ENCODE measurements at places on chromosomes 7 and 10. TPM values are rescaled to one million over a fixed set of nuclear protein-coding genes. Genes with fewer than 3 reads are reported as not detected.

ATOH7 gene
- not detected for total RNA-seq

- peak; percentile 69 for DNase-seq
These were observed 247.9 kb upstream of the PTN start for GRCh38 chr7:137591421-137591837.

TEX47 gene
- not detected for total RNA-seq

DNA sequence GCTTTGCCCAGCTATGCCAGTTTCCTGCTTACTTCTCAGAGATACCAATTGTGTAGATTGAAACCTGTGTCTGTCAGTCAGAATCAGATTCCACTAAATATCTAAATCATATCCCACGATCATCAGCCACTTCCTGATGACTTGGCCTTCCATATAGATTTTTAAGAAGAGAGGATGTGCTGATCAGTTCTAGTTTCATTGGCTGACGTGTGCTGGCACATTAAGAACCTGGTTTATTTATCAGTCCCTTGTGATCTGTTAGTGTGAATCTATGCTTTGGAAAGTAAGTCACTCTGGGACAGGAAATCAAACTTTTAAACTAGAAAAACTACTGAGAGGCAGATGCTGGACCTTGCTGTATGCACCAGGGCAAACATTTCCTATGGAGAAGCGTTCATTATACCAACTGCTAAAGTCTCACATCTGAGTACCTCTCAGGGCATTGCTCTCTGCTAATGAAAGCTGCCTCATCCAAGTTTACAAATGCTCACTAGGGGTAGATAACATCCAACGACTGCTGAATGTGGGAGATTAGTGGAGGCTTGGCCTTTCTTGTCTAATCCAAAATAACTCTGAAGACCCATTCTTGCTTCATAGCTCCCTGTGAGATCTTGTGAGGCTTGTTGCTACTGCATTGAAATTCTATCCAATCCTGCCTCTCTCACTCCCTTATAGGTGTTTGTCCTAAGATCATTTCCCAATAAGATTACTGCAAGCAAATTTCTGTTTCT is 109.1 kb downstream of the ARL4A start:
- DNase-seq: no peak

DNA sequence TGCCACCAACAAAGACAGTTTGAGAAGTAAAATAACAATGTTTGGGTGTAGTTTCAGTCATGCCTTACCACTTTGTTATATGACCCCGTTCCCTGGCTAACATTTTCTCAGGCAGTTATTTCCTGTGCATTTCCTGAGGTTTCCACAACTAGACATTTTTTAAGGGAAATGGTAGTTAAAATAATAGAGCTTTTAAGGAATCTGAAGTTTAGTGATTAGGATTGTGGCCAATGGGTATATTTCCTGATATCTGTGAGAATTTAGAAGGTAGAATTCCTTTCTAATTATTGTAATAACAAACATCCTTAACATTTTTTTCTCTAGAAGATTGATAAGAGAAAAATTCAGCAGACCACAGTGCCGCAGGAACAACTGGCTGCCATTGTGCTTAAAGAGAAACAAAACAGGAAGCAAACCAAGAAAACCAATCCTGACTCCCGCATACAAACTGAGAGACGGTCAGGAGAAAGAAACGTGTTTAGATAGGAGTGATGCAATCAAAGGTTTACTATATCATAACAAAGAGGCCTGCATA is 193.6 kb downstream of the MBL2 start:
- DNase-seq: peak; percentile 81

LIPJ gene
- 0.09 TPM for total RNA-seq

ACSM6 gene
- total RNA-seq: not detected

CCDC3 gene
- total RNA-seq: 3.9 TPM

AKR1C2 gene
- 376 TPM for total RNA-seq

GRCh38 chr7:119413314-119413805 is 859.6 kb upstream of the KCND2 start:
- DNase-seq: no peak

DNA sequence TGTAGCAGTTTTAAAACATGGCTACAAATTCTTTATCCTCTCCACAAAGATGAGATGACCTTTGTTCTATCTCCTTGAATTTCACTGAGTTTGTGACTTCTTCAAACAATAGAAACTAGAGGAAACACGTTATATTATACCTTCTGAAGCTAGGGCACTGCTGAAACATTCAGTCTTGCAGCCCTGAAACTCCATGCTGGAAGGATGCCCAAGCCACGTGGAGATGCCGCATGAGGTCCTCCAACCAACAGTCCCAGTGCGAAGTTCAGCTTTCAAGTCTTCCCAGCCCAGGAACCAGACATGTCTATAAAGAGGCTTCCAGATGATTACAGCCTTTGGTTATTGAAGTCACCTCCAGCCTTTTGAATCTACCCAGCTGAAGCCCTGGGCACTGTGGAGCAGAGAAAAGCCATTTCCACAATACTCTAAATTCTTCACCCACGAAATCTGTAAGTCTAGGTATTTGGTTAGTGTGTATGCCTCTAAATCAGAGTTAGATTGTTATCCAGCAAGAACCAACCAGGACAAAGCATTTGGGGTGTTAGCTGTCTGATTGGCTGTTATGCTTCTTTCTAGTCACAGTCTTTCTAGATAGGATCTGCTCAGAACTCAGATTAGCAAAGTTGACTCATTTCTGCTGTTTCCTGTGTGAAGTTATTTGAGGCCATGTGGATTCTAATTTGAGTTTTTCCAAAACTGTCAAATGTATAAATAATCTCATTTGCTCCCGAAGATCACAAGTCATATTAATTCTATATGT is 186.5 kb upstream of the TMEM72 start:
- peak; percentile 82 for DNase-seq

DNA sequence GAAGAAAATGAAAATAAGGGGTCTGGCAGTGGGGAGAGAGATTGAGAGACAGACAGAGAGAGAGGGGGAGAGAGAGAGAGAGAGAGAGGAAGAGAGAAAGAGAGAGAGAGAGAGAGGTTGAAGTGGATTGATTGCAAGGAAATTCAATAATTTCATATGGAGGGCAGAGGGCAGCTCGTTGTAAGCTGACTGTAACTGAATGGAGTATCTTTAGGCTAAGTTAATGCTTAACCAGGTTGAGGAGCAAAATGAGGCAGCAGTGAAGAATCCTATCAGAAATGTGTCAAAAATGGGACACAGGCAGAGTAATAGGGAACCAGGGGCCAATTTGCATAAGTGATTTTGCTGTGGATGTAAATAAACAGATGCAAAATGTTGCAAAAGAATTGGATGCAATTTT is 21.0 kb downstream of the BLNK start:
- DNase-seq: no peak

DNA sequence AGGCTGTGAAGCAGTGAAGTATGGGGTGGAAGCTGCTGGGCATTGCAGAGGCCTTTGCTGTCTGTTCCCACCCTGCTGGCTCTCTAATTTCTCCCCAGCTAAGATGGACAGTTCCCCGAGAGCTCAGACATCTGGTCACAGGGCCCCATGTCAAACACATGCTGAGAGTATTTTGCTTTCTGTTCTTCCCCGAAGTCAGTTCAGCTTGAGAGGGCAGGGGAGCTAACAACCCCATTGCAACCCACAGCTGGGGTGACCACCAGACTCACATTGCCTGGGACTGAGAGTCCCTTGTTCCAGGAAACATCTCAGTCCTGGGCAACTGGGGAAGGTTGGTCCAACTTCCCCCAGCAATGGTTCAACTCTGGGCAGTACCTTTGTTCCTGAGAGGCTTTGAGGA is 52.8 kb downstream of the ABCA13 start:
- no peak for DNase-seq

FIS1 gene
- total RNA-seq: 90.5 TPM

DNA sequence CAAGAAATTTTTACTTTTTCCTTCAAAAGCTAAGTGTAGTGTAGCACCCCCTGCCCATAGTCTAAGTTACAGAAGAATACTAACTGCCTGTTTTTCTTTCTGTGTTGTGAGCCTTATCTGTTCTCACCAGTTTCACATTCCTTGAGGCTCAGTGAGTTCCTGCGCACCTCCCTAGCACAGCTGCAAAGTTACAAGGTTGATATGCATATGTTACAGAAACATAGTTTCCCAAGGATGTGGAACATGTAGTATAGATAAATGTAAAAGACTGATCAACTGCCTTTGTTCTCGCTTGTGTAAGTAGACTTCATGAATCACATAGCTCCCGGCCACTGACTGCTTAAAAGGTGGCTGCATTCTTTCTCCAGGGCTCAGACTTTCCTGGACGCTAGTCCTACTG is 6.7 kb upstream of the ZNF33B start:
- no peak for DNase-seq

GRCh38 chr7:44466300-44467216 is 23.9 kb downstream of the NUDCD3 start:
- peak; percentile 56 for DNase-seq

KIAA1217 gene
- total RNA-seq: 12.5 TPM

DNA sequence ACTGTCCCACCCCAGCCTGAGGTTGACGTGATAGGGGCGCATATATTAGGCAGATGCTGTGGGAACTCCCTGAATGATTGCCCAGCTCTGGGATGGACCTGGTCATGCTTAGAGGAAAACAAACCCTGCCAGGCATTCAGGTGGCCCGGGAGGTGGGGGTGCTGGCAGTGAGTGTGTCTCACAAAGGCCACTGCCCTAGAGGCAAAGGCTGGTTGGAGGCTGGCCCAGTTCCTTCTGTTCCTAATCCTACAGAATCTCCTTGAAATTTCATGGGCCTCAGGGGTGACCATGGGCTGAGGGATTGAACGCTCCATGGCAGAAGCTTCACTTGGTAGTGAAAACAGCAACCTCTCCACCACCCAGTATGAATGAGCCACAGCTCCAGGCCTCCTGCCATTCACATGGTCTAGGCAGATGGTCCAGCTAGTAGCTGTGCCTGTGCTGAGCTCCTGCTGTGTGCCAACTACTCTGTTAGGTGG is 25.6 kb downstream of the ADRA2A start:
- no peak for DNase-seq

DNA sequence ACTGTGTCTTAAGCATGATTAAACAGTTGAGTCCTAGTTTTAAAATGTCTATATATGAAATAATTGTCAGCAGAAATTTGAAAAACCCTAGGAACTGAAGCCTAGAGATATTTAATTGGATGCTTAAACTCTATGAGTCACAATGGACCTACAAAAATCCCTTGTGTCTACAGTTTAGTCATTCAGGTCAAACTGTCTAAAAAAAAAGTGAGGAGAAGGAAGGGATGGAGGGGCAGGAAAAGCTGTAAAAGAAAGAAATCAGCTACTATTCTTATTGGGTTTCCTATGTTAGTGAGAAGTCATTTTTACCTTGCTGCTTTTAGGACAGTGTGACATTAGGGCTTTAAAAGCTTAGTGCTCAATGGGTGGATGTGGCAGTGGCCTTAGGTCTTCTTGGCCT is 406.1 kb upstream of the FZD8 start:
- DNase-seq: peak; percentile 18

CPA4 gene
- total RNA-seq: 29.6 TPM

DNA sequence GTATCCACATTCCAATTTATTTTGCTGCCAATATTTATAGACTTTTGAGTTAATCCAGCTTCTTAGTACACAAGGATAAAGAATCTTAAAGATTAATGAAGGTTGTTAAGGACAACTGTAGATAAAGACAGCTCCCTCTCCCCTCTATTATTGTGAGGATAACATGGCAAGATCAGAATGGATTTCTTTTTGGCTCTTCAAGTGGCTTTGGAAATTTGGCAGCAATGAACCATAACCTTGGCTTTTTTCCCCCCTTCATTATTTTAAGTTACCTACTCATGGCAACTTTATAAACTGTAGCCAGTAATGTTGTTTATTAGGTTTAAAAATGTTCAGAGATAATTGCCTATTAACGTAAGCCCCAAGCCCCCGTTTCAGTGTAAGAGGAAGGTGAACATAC is 131.1 kb upstream of the SLC26A5 start:
- peak; percentile 9 for DNase-seq

DNA sequence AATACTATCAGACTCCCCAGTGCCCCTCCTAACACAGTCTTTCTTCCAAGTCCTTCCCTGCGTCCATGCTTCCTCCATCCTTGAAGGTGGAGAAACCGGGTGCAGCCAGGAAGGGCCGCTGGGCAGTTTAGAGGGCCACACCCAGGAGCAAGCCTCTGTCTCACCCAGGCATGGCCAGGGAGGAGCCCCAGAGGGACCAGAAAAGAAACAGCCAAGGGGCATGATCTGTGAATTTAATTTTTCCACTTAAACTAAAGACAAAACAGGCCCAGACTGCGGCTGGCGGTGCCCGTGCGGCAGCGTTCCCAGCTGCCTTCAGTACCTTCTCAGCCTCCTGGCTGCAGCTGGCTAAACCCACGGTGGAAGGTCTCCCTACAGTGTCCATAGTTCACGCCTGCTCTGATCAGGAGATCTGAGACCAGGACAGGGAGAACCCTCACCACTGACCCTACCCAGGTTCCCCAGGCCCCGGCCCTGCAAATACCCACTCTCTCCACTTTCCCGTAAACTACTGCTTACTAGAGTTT is 12.9 kb downstream of the UNCX start:
- no peak for DNase-seq

SORBS1 gene
- 0.74 TPM for total RNA-seq

DNA sequence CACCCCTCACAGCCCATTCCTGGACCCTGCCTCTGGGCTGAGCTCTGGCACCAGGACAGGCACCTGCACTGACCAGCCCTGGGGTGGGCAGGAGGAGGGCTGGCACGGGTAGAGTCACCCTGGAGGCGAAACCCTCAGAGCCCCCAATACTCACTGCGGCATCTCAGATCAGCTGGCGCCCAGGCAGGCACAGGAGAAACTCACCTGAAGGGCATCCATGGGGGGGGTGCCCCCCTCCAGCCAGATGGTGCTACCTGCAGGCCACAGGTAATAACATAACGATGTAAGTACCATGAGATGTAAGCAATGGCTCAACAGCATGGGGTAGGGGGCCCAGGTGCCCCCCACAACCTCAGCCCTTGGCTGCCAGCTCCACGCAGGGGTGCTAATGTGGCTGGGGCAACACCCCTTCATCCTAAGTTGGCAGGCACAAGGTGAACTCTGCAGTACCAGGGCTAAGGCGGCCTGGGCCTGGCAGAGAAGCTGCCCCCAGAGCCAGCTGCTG is 12.1 kb upstream of the PYROXD2 start:
- DNase-seq: no peak

GRCh38 chr7:12674861-12675260 is 12.6 kb upstream of the ARL4A start:
- peak; percentile 42 for DNase-seq

DNA sequence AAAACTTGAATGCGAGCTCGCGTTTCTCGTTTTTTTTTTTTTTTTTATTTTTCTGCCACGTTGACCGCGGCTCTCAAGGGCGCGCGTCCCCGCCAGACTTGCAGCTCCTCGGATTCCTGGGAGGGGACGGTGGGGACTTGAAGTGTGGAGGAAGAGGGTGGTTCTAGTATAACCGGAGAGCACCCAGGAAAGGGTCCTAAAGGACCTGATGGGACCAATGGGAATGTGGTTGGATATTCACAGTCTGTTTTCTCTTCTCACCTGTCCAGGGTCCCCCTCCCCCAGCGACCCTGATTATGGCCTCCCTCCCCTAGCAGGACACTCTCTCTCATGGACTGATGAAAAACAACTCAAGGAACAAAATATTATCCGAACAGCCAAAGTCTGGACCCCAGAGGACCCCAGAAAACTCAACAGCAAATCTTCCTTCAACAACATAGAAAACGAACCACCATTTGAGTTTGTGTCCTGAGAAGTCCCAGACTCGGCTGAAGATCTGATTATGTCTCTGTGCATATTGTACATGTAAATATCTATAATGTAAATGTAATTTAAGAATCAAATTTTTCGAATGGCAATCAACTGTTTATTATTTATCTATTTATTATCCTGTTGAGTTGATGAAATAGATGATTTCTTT is 1.4 kb downstream of the PTF1A start:
- no peak for DNase-seq
